CD4-positive, alpha-beta T cell (primary cell): ENCODE measurements at places on chromosomes 11 and 22.

- H3K27me3 ChIP-seq = no peaks in the 10 kb centered on the region
- H3K4me3 ChIP-seq = no peak overlapping the region
- no peak overlapping the region for H3K27ac ChIP-seq
- H3K36me3 ChIP-seq = no peaks in the 10 kb centered on the region
Measured at GRCh38 chr22:20904008-20904979, 12.9 kb upstream of the CRKL start.

DNA sequence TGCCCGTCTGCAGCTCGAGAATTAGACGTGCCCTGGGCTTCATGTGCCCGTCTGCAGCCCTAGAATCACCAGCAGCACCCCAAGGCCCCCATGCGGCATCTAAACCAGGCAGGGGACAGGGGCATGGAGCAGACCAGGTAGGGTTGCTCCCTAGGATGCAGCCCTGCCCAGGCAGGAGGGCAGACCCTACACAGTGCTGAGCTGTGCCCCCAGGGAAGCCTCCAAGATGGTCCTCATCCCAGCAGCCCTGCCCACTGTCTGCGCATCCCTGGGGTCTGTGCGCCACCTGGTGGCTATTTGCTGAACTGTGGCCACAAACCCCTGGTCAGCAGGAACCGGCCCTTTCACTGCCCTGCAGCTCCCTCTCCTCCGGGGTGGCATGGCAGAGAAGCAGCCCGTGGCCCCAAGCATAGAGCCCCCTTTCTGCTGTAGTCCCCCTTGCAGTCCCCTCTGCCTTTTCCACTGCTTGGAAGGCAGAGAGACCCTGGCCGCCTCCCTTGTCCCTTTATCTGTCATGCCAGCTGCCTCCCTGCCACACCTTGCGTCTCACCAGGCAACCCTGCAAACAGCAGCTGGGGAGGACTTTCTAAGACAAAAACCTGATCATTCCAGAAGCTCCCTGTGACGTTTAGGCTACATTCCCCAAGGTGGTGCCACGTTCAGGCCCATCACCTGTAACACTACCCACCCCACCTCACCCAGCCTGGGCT is 86.6 kb downstream of the KCNQ1 start:
- no peak overlapping the region for H3K4me3 ChIP-seq
- H3K36me3 ChIP-seq = peaks cover 4% of the 10 kb centered on the region
- no peaks in the 10 kb centered on the region for H3K27me3 ChIP-seq
- peak; percentile 78 for DNase-seq
- no peak overlapping the region for H3K27ac ChIP-seq

DNA sequence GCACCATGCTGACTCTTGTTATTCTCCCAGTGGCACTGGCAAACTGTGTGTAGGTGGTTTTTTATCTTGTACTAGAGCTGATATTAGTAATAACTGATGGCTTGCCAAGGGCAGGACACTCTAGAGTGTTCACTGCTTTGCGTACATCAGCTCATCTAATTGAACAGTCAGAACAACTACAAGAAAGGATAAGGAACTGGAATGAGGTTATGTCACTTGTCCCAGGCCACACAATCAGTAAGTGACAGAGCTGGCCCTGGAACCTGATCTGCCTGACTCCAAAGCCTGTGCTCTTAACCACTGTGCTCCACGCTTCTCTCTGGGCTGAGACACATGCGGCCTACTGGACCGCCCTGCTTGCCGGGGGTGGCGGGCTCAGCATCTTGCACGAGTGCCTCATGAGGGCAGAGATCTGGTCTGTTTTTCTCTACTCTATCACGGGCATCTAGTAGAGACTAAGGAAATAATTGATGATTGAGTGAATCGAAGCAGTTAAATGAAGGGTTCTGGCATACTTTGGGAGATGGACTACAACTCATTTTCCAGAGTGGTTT is 155.9 kb upstream of the SORL1-AS1 start:
- no peak overlapping the region for H3K4me3 ChIP-seq
- no peaks in the 10 kb centered on the region for H3K27me3 ChIP-seq
- DNase-seq = no peak
- no peak overlapping the region for H3K27ac ChIP-seq
- no peaks in the 10 kb centered on the region for H3K4me1 ChIP-seq

- no peaks in the 10 kb centered on the region for H3K27me3 ChIP-seq
- DNase-seq = no peak
Measured at GRCh38 chr11:76712125-76712524, 41.6 kb upstream of the LRRC32 start.

DNA sequence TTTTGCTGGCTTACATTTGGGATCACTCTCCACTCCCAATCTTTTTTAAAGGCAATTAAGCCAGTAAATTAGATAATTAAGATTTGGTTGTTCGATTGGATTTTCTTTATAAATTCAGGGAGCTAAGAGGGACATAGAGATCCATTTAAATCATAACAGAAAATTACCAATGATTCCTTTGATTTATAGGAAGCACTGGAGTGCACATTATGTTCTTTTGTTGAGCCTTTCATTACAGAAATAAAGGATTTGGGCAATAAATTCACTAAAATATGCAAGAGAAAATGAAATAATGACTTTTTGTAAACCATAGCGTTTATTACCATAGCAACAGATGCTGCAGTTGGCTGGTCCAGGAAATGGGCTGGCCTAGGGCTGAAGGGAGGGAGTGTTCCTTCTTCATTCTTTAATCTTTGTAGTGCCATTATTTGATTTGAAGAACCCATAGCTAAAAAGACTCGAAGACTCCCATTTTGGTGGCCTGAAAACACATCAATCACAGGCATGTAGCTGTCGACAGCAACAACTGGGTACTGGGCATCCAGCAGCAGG is 73.0 kb downstream of the C2CD3 start:
- H3K36me3 ChIP-seq = peaks cover 60% of the 10 kb centered on the region
- H3K27ac ChIP-seq = no peak overlapping the region
- H3K4me3 ChIP-seq = no peak overlapping the region

- H3K4me3 ChIP-seq = no peak overlapping the region
- H3K36me3 ChIP-seq = peaks cover 87% of the 10 kb centered on the region
- no peaks in the 10 kb centered on the region for H3K4me1 ChIP-seq
- no peak overlapping the region for H3K27ac ChIP-seq
- no peak for DNase-seq
Measured at GRCh38 chr11:72702096-72702495, 27.9 kb upstream of the PDE2A start.

- no peaks in the 10 kb centered on the region for H3K36me3 ChIP-seq
- H3K27ac ChIP-seq = peak overlapping the region; percentile 58
- H3K27me3 ChIP-seq = no peaks in the 10 kb centered on the region
- peak; percentile 90 for DNase-seq
- H3K4me1 ChIP-seq = peaks cover 58% of the 10 kb centered on the region
Measured at GRCh38 chr22:39170825-39171622, 18.5 kb upstream of the CBX7 start.

- H3K4me1 ChIP-seq = no peaks in the 10 kb centered on the region
- H3K36me3 ChIP-seq = no peaks in the 10 kb centered on the region
- H3K4me3 ChIP-seq = no peak overlapping the region
- no peaks in the 10 kb centered on the region for H3K27me3 ChIP-seq
- no peak for DNase-seq
Measured at GRCh38 chr11:19332476-19332875, 91.7 kb upstream of the E2F8 start.

DNA sequence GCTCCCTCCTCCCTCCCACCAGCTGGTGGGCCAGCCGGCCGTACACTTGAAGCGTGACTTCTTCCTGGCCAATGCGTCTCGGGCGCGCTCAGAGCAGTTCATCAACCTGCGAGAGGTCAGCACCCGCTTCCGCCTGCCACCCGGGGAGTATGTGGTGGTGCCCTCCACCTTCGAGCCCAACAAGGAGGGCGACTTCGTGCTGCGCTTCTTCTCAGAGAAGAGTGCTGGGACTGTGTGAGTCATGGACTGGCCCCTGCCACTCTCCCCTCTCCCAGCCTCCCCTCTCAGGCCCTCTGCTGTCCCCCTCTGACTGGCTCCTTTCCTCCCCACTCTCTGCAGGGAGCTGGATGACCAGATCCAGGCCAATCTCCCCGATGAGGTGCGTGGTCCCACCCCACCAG is 24.7 kb downstream of the CAPN1 start:
- DNase-seq = no peak
- no peak overlapping the region for H3K4me3 ChIP-seq
- H3K36me3 ChIP-seq = peaks cover 58% of the 10 kb centered on the region
- H3K27ac ChIP-seq = no peak overlapping the region

GRCh38 chr11:19220903-19221724 is 19.3 kb upstream of the CSRP3 start:
- H3K36me3 ChIP-seq = no peaks in the 10 kb centered on the region
- H3K4me1 ChIP-seq = no peaks in the 10 kb centered on the region
- H3K4me3 ChIP-seq = no peak overlapping the region
- no peaks in the 10 kb centered on the region for H3K27me3 ChIP-seq
- no peak overlapping the region for H3K27ac ChIP-seq
- DNase-seq = no peak

DNA sequence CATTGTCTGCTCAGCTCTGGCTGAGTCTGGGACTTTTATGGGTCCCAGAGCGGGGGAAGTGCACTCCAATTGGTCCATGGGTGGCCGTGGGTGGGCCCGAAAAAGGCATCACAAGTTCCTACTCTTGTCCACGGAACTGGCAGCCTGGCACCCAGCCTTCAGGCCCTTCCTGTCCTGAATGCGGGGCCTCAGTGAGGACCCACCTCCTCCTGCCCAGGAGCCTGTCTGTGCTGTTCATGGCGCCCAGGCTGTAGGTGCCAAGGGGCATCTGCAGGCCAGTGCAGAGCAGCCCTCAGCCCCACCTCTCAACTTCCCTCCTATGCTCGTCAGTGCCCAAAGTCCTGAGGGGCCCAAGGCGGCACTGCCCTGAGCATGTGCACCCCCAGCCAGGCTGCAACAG is 411.7 kb upstream of the KIRREL3 start:
- no peaks in the 10 kb centered on the region for H3K27me3 ChIP-seq
- H3K36me3 ChIP-seq = no peaks in the 10 kb centered on the region
- no peaks in the 10 kb centered on the region for H3K4me1 ChIP-seq

DNA sequence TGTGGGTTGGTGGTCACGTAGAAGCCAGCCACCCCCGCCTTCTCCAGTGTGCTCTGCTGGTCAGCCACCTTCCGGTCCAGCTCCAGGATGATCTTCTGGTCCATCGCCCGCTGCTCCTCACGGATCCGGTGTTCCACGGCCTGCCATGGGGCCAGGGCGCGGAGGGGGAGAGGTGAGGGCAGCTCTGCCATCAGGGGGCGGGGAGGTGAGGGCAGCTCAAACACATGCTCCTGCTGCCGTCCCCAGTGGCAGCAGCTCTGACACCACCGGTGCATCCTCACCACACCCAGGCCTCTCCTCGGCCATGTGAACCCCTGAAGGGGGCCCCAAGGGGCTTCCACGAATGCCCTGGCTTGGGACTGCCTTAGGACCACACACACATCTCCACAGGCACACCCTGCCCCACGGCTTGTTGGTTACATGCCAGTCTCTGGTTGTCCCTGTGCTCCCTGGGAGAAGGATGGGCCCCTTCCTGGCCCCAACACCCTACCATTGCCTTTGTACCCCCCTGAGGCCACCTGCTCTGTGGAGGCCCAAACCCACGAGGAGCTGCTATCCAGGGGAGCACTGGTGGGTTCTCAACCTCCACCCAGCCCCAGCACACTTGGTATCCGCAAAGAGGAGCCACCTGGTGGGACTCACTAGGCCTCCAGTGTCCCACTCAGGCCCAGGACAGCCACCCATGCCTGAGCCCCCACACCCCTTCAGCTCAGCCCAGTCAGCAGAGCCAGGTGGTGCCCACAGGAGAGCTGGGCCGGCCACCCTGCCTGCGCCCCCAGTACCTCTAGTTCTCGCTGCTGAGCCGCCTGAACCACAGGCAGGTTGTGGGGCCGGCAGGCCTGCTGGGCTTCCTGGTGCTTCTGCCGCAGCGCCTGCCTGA is 4.3 kb downstream of the DGCR6L start:
- H3K4me1 ChIP-seq = peaks cover 36% of the 10 kb centered on the region
- no peak for DNase-seq
- no peak overlapping the region for H3K4me3 ChIP-seq
- H3K36me3 ChIP-seq = peaks cover 18% of the 10 kb centered on the region
- no peaks in the 10 kb centered on the region for H3K27me3 ChIP-seq

DNA sequence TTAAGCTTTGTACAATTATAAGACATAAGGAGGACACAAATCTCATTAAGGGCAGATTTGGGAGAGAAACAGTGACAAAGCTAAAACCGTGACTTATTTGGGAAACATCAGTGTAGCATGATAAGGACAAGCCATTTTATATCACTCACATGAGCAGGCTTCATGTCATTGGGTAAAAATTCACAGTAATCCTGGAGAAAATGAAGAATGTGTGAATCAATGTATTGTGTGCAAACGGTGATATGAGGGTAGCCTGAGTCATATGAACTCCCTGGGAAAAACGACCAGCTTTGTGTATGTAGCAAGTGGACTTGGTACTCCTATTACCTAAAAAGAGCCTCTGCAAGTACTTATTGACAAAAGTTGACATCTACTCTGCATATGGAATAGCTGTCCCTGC is 6.0 kb upstream of the TRIM34 start:
- H3K27me3 ChIP-seq = no peaks in the 10 kb centered on the region
- DNase-seq = no peak
- H3K4me3 ChIP-seq = no peak overlapping the region
- no peak overlapping the region for H3K27ac ChIP-seq
- H3K36me3 ChIP-seq = no peaks in the 10 kb centered on the region

- no peak overlapping the region for H3K27ac ChIP-seq
- no peak for DNase-seq
- H3K4me3 ChIP-seq = no peak overlapping the region
- H3K4me1 ChIP-seq = no peaks in the 10 kb centered on the region
Measured at GRCh38 chr11:91795139-91795887, 429.3 kb upstream of the FAT3 start.

- H3K4me1 ChIP-seq = no peaks in the 10 kb centered on the region
- H3K27ac ChIP-seq = no peak overlapping the region
- no peaks in the 10 kb centered on the region for H3K36me3 ChIP-seq
- H3K27me3 ChIP-seq = no peaks in the 10 kb centered on the region
- H3K4me3 ChIP-seq = no peak overlapping the region
- DNase-seq = no peak
Measured at GRCh38 chr11:111456086-111456858, 55.9 kb downstream of the BTG4 start.

- no peaks in the 10 kb centered on the region for H3K36me3 ChIP-seq
- no peaks in the 10 kb centered on the region for H3K4me1 ChIP-seq
- no peak for DNase-seq
- no peaks in the 10 kb centered on the region for H3K27me3 ChIP-seq
- no peak overlapping the region for H3K27ac ChIP-seq
Measured at GRCh38 chr11:95487391-95487790, 256.4 kb upstream of the SESN3 start.

- H3K4me3 ChIP-seq = no peak overlapping the region
- no peaks in the 10 kb centered on the region for H3K4me1 ChIP-seq
- DNase-seq = no peak
- no peaks in the 10 kb centered on the region for H3K27me3 ChIP-seq
Measured at GRCh38 chr11:16408619-16409018, 52.3 kb upstream of the SOX6 start.
